ENCODE measurements at places on chromosomes 3 and 15.

DNA sequence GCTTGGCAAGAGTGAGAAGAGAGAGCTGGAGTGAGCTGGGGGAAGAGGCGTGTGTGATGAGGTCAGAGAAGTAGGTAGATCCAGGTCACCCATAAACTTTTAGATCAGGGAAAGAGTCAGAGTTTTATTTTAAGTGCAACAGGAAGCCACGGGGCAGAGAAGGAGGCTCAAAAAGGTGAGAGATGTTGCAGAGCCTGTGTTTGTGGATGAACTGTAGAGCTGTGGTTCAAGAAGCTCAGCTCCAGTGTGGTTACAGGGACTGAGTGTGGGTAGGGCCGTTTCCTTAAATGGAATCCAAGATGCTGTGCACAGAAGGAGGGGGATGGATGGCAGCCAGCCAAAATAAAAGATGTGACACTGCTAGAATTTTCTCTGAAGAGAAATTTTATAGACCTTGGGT is 337.2 kb downstream of the SATB1 start:
- no peak for DNase-seq

DNA sequence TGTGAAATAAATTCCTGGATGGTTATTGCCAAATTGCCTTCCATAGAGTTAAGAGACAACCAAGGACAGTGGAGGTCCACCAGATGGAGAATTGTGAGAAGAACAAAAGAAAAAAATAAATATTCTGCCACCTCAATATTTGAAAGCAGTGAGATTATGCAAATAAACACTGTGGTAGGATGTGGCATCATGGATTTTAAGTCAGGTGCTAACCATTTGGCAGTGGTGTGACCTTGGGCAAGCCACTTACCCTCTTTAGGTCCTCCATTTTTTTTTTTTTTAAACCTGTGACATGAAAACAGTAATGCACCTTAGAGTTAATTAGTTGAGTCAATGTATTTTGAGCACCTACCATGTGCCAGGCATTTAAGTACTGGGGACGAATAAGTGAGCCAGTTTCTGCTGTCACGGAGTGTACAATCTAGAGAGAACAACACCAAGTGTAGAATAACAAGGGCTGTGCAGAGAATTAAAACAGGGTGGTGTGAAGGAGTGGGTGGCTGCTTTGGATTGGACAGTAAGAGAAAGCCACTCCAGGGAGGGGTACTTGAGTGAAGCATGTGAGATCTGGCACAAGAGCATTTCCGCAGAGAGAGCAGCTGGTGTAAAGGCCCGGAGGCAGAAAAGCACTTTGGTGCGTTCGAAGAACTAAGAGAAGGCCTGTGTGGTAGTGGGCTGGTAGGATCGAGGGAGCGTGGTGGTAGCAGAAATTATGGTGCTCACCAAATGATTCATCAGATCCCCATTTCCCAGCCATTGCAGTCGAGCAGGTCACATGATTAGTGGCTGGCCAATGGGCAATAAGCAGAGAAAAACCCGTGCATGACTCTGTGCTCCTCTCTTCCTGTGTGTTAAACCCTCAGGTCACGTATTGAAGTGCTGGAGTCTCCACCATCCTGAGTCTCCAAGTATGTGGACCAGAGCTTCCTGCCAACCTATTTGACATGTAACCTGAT is 39.2 kb downstream of the CCK start:
- DNase-seq: no peak

DNA sequence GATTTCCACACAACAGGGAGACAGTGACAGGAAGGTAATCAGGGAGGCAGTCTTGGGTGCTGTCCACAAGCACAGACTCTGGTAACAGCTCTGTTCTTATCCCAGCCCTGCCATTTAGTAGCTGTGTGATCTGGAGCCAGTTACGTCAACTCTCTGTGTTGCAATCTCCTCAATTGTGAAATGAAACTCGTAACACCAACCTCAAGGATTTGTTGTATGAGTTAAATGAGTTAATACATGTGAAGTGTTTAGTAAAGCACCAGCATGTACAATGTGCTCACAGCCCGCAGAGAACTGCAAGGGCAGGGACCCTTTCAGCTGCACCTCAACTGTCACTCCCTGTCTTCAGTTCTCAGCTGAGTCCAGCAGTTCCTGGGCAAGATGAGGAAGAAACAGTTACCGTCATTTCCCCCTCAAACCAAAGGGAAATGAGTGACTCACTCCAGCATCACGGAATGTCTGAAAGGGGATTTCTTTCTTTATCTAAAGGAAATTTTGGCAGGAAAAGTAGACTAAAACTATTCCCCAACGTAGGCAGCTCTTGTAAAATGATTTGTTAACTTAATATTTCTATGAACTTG is 39.9 kb upstream of the MB21D2 start:
- DNase-seq: no peak

DNA sequence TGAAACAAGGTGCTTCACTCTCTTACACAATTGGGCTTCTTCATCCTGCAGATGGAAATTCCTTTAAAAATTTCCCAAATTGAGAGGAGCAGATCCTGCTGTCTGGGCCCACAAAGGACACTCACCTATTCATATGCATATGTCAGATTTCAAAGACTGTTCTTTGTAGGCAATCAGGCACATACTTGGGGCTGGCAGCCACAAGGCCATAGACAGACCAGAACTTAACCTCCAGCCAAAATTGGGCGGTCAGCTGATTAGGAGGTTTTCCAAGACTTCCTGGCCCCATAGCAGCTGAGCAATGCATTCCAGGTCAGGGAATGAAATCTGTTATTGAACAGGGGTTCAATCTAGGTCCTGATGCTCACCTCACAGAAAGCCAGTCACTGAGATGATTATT is 15.0 kb upstream of the HPS3 start:
- no peak for DNase-seq

DNA sequence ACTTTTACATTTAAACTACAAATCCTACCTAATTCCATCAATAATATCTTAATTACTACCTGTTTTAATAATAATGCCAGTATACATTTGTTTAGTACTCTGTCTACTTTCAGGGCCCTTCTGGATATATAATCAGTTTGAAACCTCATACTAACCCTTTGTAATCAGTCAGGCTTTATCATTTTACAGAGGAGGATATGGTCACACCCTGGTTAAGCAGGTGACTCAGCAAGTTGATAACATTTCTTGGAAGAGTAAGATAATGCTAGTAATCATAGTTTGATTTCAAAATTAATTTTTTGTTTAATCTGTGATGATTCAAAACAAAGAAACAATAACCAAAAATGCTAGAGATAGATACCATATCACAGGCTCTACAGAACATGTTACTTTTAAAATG is 208.2 kb upstream of the MANF start:
- DNase-seq: no peak

- DNase-seq: no peak
Observed at GRCh38 chr3:8197384-8197783, 304.2 kb upstream of the LMCD1 start.

DNA sequence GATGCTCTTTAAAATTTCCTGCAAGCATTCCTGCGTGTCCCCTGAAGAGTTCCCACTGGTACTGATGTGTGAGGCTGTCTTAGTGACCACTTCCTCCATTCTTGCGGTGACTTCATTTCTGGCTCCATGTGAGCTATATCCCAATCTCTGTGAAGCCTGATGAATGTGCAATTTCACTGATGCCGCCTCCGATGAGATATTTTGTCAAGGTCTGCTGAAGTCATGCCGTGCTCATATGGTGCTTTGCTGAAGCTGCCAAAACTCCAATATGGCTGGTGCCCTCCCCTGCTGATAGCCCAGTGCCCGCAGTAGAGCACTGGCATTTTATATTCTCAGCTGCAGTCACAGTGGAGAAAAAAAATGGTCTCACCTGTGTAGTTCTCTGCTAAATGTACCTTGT is 271.5 kb downstream of the EFHB start:
- DNase-seq: no peak

DNA sequence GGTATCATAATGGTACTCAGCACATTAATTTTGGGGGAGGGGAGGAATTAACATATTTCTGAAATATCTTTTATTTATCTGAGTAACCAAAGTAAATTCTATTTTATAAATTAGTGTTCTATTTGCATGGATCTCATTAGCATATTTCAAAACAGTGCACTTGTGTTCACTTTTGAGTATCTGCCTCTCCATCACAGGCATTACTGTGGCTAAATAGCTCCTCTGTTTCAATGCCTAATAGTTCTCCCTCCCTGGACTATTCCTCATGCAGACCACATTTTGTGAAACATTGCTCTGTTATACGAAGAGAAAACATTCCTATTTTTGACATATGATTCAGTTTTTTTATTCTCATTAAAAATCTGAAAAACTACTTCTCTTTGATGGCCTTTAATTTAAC is 1127.8 kb downstream of the TUSC7 start:
- DNase-seq: no peak

Data from NCI-H1694 (cell line).